ENCODE measurements at places on chromosomes 3 and 15. TPM values are rescaled to one million over a fixed set of nuclear protein-coding genes. Genes with fewer than 3 reads are reported as not detected.

DNA sequence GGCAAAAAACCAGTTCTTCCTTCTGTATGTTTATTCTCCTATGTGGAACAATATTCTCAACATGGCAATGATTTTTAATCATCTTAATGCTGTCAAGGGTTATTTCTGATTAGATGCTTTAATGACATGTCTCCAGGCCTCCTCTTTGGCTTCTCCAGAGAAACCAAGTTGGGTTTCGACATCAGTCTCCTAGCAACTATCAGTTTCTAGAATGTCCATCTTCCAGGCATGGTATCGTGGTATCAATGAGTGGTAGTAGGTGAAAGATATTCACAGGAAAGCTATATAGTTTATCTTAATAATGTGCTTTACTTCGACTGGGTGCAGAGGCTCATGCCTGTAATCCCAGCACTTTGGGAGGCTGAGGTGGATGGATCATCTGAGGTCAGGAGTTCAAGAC, 128.5 kb downstream of the C3orf70 start:
- no peak overlapping the region for H3K27ac ChIP-seq
- no peaks in the 10 kb centered on the region for H3K4me1 ChIP-seq
- no peaks in the 10 kb centered on the region for H3K27me3 ChIP-seq
- H3K4me3 ChIP-seq: peak overlapping the region; percentile 15
- peaks cover 29% of the 10 kb centered on the region for H3K36me3 ChIP-seq
- DNase-seq: no peak

Gene WDR93
- total RNA-seq: 0.13 TPM

GRCh38 chr3:179156775-179157174, 8.6 kb downstream of the PIK3CA start:
- H3K36me3 ChIP-seq: no peaks in the 10 kb centered on the region
- H3K27ac ChIP-seq: no peak overlapping the region
- H3K4me1 ChIP-seq: peaks cover 41% of the 10 kb centered on the region
- no peak overlapping the region for H3K4me3 ChIP-seq
- peaks cover 1% of the 10 kb centered on the region for H3K27me3 ChIP-seq
- no peak for DNase-seq

- peaks cover 11% of the 10 kb centered on the region for H3K27me3 ChIP-seq
- H3K4me3 ChIP-seq: no peak overlapping the region
- H3K4me1 ChIP-seq: no peaks in the 10 kb centered on the region
These were observed 4.4 kb downstream of the PRSS50 start for GRCh38 chr3:46713050-46713897.

DNA sequence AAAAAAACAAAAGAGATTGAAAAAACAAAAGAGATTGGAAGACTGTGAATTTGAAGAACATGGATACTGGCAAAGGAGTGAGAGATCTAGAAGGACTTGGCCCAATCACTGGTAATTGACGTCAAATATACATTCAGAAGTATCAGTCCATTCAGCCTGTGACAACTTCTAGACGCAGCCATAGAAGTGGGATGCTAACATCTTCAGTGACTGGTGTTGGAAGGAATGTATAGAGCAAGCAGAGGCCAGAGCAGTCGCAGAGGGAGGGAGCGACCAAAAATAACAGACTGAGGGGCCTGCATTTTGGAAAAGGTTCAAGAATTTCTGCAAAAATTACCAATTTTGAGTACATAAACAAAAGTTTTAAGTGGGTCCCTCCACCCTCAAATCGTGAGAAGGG, 473.3 kb downstream of the CADM2 start:
- no peaks in the 10 kb centered on the region for H3K4me1 ChIP-seq
- no peaks in the 10 kb centered on the region for H3K27me3 ChIP-seq
- H3K36me3 ChIP-seq: no peaks in the 10 kb centered on the region
- no peak for DNase-seq
- H3K27ac ChIP-seq: no peak overlapping the region
